ENCODE measurements at places on chromosomes 2 and 18.
A peak's percentile ranks its signal among the peaks of the same experiment; 100 is the strongest.

DNA sequence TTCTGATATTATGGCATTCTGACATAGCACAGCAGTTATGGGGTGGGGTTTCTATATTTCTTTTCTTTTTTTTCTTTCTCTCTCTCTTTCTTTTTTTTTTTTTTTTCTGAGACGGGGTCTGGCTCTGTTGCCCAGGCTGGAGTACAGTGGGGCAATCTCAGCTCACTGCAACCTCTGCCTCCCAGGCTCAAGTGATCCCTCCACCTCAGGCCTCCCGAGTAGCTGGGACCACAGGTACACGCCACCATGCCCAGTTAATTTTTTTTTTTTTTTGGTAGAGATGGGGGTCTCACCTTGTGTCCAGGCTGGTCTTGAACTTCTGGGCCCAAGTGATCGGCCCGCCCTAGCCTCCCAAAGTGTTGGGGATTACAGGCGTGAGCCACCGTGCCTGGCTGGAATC is 7.5 kb upstream of the FAM98A start:
- DNase-seq, result no peak

GRCh38 chr2:9752441-9753275 is 90.6 kb upstream of the TAF1B start:
- DNase-seq, result no peak

- DNase-seq, result no peak
These were observed 879.0 kb downstream of the SLC4A3 start for GRCh38 chr2:220506466-220506865.

DNA sequence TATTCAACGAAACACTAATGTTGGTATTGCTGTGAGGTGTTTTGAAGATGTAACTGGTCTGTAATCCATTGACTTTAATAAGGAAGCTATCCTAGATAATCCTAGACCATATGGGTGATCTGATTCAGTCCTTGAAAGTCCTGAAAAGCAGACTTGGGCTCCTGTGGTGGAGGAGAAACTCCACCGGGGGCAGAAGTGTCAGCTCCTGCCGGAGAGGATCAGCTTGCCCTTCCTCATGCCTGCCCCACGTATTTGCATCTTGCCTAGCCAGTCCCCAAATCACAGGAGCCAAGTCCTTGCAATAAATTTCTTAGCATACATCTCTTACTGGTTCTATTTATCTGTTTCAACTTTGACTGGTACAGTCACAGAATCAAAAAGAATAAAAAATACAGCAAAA is 144.2 kb upstream of the DLGAP1 start:
- DNase-seq, result no peak

DNA sequence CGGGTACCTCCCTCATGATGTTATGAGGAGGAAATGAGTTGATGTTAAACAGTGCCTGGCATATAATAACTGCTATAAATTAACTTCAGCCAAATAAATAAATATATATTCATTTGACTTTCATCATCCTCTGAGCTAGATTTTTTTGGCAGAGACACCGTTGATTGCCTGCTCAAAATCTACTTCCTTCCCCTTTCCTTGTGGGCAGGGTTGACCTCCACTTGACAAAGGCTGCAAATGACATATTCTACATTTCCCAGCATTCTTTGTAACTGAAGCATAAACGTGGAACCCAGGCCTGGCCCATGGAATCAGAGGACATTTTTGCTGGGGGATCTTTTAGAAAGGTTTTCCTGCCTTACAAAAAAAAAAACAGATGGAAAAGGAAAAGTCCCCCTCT is 177.8 kb downstream of the TXNL1 start:
- DNase-seq, result no peak

- DNase-seq, result no peak
These were observed 450.1 kb downstream of the SLC4A3 start for GRCh38 chr2:220077488-220077887.

DNA sequence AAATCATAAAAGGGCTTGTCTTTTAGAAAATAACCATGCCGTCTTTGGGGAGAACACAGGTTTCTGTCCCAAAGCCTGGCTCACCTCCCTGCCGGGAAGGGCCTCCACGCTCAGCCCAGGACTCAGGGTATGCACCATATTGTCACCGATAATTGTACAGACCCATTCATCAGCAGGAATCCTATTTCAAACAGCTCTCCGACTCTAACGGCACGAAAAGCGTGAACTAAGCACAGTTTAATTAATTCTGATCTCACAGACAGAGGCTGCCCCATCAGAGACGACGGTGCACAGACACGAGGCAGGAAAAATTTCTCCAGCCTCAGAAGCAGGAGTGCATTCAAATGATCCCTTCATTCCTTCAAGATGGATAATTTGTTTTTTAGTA is 276.2 kb downstream of the MYCN start:
- DNase-seq, result no peak

GRCh38 chr2:128057334-128057733 is 29.5 kb upstream of the SAP130 start:
- DNase-seq, result no peak

- DNase-seq, result peak; percentile 36
These were observed 714 bp downstream of the RPIA start for GRCh38 chr2:88692187-88692586.

- no peak for DNase-seq
These were observed 705 bp upstream of the TEX261 start for GRCh38 chr2:70995426-70995729.

GRCh38 chr2:134120733-134121630 is 132.9 kb upstream of the MGAT5 start:
- DNase-seq, result peak; percentile 93

- DNase-seq, result no peak
These were observed 628.6 kb downstream of the CCDC85A start for GRCh38 chr2:56812432-56812831.

DNA sequence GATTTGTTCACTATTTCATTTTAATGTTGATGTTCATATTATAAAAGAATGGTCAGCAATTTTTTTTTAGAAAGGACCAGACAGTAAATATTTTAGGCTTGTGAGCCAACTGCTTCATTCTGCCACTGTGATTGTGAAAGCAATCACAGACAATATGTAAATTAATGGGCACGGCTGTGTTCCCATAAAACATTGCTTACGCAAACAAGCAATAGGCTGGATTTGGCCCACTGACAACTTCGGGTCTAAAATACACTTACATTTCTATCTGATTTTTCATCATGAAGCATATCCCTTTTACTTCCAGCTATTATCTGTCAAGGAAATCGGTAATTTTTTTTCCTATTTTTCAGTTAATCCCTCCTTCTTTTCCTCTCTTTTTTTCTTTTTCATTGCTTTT is 182.2 kb upstream of the CDH2 start:
- no peak for DNase-seq

DNA sequence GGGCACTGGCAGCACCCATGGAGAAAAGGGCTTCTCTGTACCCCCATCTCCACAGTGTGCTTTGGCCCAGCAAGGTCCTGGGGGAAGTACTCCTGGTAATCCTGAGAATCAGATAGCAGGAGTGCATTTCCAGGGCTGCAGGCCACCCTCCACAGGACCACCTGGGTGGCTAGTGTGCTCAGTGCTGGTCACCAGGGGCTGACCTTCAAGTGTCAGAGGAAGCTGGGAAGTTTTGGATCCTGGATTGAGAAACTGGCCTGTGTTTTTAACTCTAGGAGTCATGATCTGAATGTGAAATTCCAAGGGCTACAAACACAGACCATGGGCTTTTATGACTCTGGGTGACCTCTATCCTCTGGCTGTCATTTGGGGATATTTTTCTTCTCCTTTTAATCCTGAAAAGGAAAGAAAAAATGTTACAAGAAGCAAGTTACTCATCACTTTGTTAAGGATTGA is 9.3 kb downstream of the RHOB start:
- DNase-seq, result no peak

DNA sequence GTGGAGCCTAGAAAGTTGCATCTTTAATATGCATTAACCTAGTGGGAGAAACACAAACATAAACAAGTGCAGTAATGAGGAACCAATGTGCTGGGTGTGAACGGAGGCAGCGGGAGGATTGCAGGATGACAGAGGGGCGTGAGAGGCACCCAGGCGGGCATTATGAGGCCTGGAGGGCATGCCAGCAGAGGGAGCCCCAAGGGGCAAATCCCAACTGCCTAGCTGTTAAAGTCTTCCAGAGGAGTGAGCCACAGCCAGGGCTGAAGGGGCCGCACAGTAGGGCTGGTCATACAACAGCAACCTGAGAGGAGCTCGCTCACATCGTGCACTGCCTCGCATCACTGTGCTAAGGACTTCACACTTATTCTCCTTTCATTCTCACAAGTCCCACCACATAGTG is 13.3 kb upstream of the PRELID3A start:
- no peak for DNase-seq

GRCh38 chr2:128308284-128308731 is 10.4 kb downstream of the HS6ST1 start:
- no peak for DNase-seq

DNA sequence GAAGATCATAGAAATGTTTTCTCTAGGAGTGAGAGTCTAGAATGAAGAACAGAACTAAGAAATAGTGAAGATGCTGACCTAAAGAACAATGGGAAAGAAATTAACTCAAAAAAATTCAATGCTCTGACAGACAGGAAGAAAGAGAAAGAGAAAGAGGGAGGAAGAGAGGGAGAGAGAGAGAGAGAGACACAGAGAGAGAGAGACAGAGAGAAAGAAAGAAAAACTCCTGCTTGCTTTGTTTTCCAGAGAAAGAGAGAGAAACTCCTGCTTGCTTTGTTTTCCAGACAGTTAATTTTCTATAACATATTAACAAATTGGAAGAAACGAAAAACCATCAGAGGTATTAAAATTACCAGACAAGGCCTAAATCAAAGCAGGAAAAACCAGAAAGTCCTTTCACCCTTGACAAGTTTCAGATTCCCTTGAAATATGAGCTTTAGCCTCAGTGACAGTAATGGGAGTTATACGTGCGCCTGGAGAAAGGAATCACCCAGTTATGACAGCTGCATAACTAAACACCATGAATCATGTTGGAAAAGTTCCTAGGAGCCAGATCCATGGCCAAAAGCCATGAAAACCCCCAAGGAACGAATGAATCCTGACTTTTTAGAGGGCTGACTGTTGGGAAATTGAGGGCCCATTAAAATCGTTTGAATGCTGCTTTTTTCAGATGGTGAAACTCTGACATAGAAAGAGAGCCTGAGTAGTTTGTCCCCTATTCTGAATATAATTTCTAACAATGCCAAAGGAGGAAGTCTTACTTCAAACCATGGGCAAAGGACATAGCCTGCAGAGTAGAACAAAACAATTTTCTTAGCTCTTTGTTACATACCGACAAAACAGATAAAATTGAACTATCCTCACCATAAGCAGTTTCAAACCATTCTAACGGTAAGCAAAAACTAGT is 228.6 kb upstream of the CHST9 start:
- peak; percentile 6 for DNase-seq
